ENCODE measurements at places on chromosomes 2 and 18.

- no peak for DNase-seq
Measured at GRCh38 chr18:13287372-13287771, 68.8 kb downstream of the LDLRAD4 start.

GRCh38 chr2:182971820-182972547, 66.3 kb downstream of the NCKAP1 start:
- DNase-seq = no peak

DNA sequence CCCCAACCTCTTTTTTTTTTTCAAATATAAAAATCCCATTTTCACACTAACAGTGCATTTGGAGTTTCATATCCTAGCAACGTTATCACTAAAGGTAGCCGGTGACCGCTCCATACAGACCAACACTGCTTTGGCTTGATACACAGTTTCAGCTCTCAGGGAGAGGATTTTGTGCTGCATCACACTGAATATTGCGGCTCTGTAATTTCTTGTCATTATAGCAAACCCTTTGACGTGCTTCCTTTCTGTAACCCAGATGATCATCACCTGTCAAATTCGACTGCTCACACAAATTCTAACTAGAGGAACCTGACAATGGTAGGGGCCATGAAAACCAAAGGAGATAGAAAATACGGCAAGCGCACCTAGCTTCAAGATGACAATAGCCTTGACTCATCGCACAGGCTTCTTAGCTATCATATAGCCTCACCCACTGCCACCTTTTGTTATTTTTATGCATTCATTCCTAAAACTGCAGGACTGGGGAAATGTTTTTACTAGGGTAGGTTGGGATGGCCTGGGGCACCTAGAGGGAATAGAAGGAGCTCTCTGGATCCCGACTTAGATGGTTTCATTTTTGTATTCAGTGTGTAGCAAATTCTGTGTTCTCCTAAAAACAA, 582.9 kb upstream of the PIK3C3 start:
- DNase-seq = no peak

GRCh38 chr18:54968807-54969206, 9.5 kb upstream of the CCDC68 start:
- DNase-seq = no peak

- DNase-seq = no peak
Measured at GRCh38 chr2:165888171-165888570, 65.4 kb downstream of the TTC21B start.

GRCh38 chr18:70413455-70413854, 124.6 kb downstream of the SOCS6 start:
- no peak for DNase-seq

DNA sequence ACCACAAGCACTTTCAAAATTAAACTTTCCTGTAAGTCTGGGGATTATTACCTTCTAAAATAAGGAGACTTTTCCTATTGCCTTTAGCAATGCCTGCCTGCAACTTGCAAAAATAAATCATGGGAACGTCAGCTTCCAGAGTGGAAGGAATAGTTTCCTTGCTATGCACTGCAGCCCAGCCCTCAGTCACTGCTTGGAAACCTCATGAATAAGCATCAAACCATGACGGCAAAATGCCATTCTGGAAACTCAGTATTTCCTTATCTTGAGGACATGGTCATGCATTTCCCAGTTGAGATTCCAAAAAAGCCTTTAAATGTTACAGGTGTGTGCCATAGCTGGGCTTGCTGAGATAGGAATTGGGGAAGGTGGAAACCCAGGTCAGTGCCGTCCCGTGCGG, 84.2 kb upstream of the OTOS start:
- peak; percentile 70 for DNase-seq
